Fibroblast of mammary gland (primary cell): ENCODE measurements at places on chromosomes 16 and 17.

GRCh38 chr17:64036198-64036922 is 15.9 kb upstream of the ICAM2 start:
- DNase-seq = no peak

DNA sequence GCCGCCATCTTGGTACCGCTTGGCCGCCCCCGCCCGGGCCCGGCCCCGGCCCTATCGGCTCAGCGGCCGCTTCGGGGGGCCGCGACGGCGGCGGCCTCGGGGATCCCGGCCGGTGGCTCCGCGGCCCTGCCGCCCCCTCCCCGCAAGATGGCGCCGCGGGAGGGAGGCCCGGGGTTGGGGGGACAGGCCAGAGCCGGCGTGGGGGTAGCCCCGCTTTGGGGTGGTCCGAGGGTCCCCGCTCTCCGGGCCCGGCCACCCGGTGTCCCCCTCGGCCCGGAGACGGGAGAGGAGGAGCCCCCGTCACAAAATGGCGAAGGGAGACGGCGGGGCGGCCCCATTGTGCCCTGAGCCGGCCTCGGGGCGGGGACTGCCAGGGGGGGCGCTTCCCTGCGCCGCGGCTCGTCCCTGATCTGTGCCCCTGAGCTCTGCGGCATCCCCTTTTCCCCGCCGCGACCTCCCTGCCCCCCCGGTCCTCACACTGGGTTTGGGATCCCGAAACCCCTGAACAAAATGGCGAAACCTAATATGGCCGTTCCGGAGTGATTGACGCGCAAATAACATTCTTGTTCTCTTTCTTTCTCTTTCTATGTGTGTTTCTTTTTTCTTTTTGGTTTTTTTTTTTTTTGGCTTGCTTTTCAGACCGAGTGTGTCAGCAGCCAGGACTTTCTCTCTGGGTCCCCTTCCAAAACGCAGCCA is 986 bp downstream of the HAPSTR1 start:
- DNase-seq = no peak

- no peak for DNase-seq
These were observed 1.6 kb downstream of the LPO start for GRCh38 chr17:58239987-58240386.

DNA sequence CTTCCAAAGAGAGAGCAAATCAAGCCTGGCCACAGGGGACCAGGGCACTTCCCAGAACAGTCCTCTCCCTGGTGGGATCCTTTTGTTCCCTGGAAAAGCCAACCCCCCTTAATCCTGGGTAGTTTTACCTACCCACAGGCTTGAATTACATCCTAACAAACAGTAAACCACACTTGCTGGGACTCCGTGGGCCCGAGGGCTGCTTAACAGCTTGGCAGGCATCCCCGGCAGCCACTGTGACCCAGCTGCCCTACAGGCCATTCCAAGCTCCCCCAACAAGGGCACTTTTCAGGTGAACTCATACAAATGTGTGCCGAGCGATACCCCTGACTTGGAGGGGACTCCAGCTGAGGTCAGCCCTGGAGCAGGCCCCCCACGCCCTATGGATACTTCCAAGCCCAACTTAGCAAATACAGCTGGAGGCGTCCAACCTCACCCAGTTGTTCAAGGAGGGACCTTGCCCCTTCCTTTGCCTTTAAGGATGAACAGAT is 26.4 kb downstream of the ADCY9 start:
- no peak for DNase-seq

- DNase-seq = peak; percentile 91
These were observed 28.2 kb downstream of the ZFHX3 start for GRCh38 chr16:73019457-73020362.

DNA sequence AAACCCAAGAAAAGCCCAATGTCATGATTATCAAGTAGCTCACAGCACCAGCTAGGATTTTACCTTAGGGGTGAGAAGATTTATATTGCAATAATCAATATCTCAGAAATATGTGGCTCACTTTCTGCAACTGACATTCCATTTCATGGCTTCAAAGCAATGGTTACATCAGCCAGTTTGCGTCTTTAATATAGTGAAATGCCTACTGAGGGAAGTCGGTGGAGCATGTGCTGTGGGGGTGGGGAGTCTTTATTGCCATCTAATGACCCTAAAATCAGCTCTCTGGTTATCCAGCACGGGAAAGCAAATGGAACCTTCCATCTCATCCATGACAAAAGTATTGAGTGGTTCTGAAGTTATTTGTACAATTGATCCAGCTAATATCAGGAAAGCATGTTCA is 395.5 kb downstream of the CA10 start:
- no peak for DNase-seq

- DNase-seq = no peak
These were observed 17.7 kb upstream of the RMI2 start for GRCh38 chr16:11327277-11328171.

DNA sequence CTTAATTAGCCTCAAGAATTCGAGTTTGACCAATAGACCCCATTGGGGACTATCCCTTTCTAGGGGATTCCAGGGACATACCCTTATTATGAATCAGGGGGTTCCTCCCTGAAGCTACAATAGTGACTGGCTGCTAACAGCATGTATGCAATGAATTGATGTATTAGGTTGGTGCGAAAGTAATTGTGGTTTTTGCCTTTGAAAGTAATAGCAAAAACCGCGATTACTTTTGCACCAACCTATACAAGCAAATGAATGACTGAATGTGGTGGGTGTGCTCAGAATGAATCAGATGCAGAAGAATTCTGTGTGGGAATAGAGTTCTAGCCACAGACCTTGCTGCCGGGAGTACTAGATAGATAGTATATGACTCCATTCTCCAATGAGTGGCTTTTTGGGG is 76.7 kb downstream of the HLF start:
- DNase-seq = peak; percentile 71
